ENCODE measurements at places on chromosomes 1 and 21. TPM values are rescaled to one million over a fixed set of nuclear protein-coding genes. Genes with fewer than 3 reads are reported as not detected.
A peak's percentile ranks its signal among the peaks of the same experiment; 100 is the strongest.

FAM78B gene
- total RNA-seq = 0.24 TPM

- DNase-seq = peak; percentile 19
- no peaks in the 10 kb centered on the region for H3K36me3 ChIP-seq
- peaks cover 6% of the 10 kb centered on the region for H3K4me1 ChIP-seq
- peaks cover 51% of the 10 kb centered on the region for H3K27me3 ChIP-seq
Measured at GRCh38 chr1:31412732-31413404, at the start of gene SERINC2. Gene SERINC2 (plus strand): TSS chr1:31413213. CDS start chr1:31413266, 53 bp downstream.

GRCh38 chr1:165877940-165878556 is 50.6 kb downstream of the UCK2 start:
- peak; percentile 31 for DNase-seq
- H3K27me3 ChIP-seq = peaks cover 1% of the 10 kb centered on the region
- H3K27ac ChIP-seq = no peak overlapping the region
- peaks cover 44% of the 10 kb centered on the region for H3K4me1 ChIP-seq
- H3K36me3 ChIP-seq = peaks cover 13% of the 10 kb centered on the region

DNA sequence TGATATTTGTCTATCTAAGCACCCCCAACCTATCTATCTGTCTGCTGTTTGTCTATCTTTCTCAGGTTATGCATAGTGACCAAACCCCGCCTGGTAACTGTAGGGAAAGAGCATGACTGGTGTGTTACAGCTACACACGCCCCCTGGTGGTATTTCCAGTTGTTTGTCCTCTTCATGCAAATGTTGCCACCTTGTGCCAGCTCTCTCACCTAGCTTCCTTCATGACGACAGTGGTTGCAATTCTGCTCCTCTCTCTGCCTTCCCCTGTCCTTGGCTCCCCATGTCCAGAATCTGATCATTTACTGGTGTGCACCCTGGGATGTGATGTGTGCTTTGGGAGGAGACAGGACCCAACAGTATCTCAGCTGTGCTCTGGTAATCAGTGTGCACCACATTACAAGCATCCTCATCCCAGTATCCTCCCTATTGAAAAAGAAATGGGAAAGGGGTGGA is 8.1 kb upstream of the INKA2 start:
- no peak overlapping the region for H3K27ac ChIP-seq
- no peaks in the 10 kb centered on the region for H3K4me1 ChIP-seq

DNA sequence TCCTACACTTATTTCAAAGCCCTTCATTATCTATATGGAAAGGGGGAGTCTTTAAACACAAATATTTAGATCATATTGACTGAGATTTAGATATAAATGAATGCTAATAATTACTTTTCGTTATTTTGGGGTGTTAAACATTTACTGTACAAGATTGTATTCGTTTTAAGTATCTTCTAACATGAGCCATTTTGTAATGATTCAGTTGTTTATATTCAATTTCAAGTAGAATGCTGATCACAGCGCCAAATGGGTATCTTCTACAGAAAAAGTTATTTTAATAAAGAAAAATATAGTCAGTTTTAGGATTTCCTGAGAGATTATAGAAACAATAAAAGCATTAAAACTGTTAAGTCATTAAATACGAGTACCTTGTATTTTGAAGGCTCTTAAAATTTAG is 104.5 kb upstream of the HNRNPU start:
- H3K36me3 ChIP-seq = peaks cover 1% of the 10 kb centered on the region
- no peak overlapping the region for H3K27ac ChIP-seq
- H3K4me3 ChIP-seq = peak overlapping the region; percentile 51
- no peaks in the 10 kb centered on the region for H3K27me3 ChIP-seq
- H3K4me1 ChIP-seq = peaks cover 17% of the 10 kb centered on the region

All from activated naive CD4-positive, alpha-beta T cell treated with anti-CD3 and anti-CD28 coated beads for 36 hours (primary cell).